Right renal pelvis (tissue), 4 donors: ENCODE measurements at places on chromosomes 1 and 21. TPM values are rescaled to one million over a fixed set of nuclear protein-coding genes. Genes with fewer than 3 reads are reported as not detected.

DNA sequence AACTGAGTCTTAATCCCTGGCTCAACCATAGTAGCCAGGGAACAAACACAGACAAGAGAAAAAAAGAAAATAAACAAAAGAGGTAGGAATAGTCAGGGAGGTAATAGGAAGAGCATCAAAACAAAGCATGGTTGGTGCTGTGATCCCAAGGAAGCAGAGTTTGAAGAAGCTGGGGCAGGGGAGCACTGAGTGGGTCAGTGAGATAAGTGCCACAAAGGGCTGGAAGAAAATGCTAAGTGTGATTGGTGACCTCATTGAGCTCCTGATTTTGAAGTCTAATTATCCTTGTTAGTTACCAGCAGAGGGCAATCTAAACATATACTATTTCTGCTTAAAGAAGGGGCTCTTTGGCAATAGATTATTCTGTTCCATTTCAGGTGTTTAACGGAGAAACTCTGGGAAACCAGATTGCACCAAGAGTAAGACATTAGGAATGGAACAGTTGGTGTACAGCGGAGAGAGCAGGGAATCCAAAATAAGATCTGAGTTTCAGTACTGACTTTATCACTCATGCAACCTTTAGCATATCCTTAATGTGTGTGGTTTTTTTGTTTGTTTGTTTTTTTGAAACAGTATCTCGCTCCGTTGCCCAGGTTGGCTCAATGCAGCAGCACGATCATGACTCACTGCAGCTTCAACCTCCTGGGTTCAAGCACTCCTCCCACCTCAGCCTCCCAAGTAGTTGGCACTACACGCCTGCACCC is 30.7 kb upstream of the KIAA1614 start:
- no peak for DNase-seq

- DNase-seq: no peak
These were observed 2.8 kb downstream of the TCEA3 start for GRCh38 chr1:23421753-23422240.

GRCh38 chr1:31335007-31335406 is 37.9 kb downstream of the FABP3 start:
- no peak for DNase-seq

Gene LCK
- 4.6 TPM for polyA plus RNA-seq

Gene GPR3
- polyA plus RNA-seq: 1.0 TPM

Gene DPT
- not detected for polyA plus RNA-seq

- DNase-seq: no peak
These were observed 54.6 kb upstream of the SEC16B start for GRCh38 chr1:178024504-178024903.

Gene COL11A1
- 8.8 TPM for polyA plus RNA-seq

- no peak for DNase-seq
These were observed at the start of gene NPPB for GRCh38 chr1:11858613-11858967. NPPB (minus strand) TSS chr1:11858945; CDS start chr1:11858833, 112 bp downstream.

GRCh38 chr1:208278638-208279037 is 34.5 kb upstream of the PLXNA2 start:
- DNase-seq: no peak

DNA sequence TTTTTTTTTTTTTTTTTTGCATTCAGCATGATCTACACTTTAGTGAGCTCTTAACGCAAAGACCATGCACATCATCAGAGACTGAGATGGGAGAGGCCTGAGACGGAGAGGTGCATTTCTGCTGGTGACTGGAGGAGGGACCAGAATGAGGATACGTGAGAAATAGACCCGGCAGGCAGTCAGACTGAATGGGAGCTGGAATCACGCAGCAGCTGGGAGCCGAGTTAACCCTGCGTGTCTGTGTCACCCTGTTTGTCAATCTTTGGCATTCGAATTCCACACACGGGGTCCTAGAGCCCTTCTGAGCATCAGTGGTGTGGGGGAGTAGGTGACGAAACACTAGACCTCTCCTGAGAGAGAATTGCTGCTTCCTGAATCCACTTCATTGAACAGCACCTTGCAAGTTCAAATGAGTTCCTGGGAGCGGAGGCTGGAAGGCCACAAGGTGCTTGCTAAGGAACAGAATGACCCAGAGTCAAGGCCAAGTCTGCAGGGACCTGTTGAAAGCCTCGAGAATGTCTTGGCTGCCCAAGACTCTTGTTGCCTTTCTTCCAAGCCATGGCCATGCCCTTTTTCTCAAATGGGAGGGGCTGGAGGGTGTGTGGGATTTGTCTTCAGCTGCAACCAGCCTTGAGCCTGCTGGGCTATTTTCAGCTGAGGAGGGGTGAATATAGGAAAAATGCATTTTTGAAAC is 123.3 kb downstream of the CNIH3 start:
- DNase-seq: no peak

DNA sequence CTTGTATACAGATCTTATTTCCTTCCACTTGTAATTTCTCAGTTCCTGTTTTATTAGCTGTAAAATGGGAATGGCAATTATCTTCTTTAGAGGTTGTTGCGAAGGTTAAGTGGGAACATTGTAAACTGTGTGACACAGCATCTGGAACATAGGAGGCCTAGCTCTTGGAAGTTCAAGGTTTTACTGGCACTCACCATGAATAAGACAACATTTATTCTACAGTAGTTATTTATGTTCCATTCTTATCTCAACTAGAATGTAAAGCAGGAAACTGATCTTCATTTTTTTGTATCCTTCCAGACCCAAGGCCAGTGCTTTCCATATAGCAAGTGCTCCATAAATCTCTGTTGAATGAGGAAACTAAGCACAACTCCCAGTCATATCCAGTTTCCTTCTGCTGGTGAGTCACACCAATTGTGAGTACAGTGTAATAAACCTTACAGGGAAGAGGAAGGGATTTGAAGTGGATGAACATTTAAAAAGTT is 1.4 kb downstream of the BCL10 start:
- DNase-seq: no peak

Gene POU2F1
- 17.5 TPM for polyA plus RNA-seq

- no peak for DNase-seq
These were observed 51.8 kb downstream of the TNFRSF8 start for GRCh38 chr1:12114916-12115315.

Gene FAM151A
- 24.6 TPM for polyA plus RNA-seq

Gene CLCA1
- not detected for polyA plus RNA-seq

Gene GBP6
- not detected for polyA plus RNA-seq

DNA sequence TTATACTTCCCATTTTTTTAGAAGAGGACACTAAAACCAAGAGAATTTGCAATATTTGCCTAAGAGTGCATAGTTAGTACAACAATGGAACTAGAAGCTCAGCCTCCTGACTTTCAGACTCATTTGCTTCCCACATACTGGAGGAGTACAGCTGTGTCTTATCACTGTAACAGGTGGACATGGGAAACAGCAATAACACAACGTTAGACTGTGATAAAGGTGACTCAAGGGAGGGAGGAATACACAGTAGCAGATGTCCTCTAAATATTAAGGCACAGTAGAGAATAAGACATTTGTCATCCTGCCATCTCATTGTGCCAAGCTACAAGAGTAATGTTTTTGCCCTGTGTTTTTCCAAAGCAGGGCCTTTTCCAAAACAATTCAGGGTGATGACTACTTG is 55.4 kb upstream of the JAK1 start:
- no peak for DNase-seq

DNA sequence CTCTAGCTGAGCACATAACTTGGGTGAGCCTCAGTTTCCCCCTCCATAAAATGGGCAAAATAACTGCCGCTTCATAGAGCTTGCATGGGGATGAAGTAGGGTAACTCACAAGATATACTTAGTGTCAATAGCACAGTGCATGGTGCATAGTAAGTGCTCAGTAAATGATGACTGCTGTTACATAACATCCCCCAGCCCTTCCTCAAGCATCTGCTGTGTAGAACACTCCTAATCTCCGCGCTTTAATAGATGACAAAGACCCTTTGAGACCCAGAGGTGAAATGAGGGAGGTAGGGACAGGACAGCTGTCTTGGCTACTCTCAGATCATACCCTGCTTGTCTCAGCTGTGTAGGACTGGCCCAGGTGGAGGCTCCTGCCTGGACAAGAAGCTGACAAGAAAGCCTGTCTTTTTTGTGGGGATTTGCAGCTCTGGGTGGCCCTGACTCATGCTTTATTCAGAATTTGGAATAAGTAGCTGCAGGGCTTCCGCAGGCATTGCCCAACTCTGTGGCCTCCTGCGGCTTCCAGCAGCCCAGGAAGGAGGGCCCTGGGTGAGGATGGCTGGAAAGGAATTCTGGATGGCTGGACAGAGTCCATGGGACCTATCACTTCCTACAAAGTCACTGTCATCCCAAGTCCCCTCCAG is 20.7 kb upstream of the PADI4 start:
- DNase-seq: no peak

DNA sequence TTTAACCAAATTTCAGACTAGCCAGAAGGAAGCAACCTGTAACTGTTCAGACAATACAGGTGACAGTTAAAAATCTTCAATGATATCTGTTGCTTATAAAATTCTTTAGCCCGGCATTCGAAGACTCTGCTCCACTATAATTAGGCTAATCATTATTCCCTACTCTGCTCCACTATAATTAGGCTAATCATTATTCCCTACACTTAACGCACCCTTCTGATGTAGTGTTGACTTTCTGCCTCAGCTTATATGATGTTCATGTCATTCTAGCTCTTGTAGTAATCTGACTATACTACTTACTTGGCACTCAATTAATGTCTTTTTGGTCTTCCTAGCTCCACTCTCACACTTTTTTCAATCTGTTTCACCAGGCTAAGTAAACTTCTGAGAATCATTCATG is 13.3 kb downstream of the TESK2 start:
- no peak for DNase-seq

DNA sequence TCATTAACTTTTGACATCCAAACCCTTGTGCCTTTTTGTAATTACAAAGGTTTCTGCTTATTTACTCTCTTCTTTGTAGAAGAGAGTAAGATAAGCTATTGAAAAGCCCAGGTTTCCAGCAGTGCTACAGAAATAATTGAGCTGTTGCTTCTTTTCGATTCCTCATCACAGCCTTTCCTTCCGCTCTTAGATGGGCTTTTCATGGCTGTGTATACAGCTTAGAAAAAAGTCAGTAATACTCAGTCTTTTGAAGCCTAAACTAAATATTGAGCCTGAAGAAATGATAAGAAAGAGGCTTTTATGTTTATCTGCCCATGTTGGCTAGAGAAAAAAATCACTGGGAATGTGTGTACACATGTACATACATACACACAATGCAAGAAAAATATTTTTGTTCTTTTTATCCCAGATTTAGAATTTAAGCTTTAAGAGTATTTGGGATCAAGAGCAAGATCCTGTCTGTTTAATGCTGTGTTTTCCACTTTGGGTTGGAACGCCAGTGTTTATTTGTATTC is 172.4 kb downstream of the VPS13D start:
- no peak for DNase-seq

DNA sequence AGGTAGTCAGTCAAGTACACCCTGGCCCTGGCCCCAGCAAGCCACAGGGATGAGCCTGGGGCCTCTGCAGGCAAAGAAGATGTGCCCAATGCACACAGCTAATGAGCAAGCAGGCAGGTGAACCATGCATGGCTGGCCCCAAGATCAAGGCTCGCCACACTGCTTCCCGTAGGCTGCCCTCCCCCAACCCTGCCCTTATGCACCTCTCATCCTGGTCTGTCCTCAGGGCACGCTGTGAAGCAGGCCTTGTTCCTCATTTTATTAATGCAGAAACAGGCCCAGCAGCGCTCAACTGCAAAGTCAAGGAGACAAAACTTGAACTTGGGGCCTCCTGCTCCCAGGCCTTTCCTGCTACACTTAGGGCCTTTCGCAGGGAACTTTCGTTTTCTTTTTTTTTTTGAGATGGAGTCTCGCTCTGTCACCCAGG is 35.6 kb upstream of the ID3 start:
- no peak for DNase-seq

DNA sequence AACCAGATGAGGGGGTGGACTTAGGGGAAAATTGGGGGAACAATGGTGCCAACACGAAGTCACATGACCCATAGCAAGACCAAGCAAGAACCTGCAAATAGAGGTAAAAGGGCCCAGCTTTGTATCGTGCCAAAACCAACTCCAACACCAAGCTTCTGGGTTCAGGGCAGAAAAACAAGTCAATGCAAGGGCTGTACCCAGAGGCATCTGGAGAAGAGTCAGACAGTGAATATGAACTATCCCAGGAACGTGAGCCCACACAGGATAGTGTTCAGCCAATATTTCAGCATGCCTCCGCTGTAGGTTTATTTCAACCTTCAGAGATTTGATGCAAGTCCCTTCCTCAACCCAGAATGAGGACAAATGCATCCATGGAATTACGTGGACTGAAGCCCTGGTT is 15.0 kb upstream of the ZMYM6 start:
- DNase-seq: no peak

Gene RGS4
- 14.1 TPM for polyA plus RNA-seq

DNA sequence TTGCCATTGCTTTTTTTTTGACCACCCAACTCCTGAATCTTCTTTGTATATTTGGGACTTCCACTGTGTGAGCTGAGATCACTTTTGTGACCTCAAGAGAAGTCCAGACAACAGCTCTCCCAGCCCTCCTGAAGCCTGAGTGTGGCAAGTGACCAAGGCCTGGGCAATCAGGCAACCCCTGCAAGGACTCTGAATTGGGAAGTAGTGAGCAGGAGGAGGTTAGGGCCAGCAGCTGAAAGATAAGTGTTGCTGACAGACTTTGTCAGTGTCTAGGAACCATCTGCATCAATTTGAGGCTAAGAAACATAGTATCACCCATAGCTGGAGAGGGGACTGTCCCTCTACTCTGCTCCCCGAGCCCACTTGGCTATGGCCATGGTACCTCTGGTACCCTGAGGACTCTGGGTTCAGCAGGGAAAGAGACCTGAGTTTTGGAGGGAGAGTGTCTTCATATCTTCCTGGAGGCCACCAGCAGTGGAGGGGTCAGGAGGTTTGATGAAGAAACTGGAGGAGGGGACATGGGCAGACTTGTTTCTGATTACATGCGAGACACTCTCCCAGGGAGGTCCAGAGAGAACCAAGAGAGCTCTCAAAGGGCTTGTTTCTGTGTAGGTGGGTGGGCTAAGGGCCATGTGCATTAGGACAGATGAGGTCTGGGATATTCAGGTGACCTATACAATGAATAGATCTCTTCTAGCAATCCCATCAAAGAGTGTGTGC is 147.0 kb upstream of the DNAH14 start:
- DNase-seq: no peak

Gene PTTG1IP
- 293 TPM for polyA plus RNA-seq

Gene STX12
- polyA plus RNA-seq: 51.8 TPM

DNA sequence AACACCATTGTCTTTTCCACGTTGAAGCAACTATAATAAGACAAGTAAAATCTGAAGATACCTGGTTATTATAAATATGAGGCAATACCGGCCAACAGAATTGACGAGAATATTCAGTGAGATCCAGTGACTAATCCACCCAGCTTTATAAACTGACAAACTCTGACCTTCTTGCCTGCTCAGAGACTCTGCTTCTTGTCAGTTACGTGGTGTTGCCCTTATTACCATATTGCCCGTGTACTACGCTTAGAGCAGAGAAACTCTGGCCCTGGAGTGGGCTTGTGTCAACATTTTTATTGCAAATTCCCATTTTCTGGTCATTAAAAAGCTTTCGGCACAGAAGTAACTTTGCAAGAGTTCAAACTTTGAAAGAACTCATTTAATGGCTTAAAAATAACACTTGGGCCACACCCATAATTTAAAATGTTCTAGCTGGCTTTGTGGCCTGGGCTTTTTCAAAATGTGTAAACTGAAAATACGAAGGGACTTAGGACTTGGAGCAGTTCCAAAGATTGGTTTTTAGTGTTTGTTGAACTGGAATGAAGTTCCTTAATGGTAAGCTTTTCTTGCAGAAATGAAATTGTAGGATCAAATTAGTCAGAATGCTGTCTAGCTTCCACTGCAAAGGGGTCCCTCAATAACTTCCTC is 266.2 kb downstream of the LMO4 start:
- no peak for DNase-seq

Gene RPTN
- not detected for polyA plus RNA-seq
